Frontal cortex (tissue), 4 donors: ENCODE measurements at places on chromosomes 5 and 9. TPM values are rescaled to one million over a fixed set of nuclear protein-coding genes. Genes with fewer than 3 reads are reported as not detected.

DNA sequence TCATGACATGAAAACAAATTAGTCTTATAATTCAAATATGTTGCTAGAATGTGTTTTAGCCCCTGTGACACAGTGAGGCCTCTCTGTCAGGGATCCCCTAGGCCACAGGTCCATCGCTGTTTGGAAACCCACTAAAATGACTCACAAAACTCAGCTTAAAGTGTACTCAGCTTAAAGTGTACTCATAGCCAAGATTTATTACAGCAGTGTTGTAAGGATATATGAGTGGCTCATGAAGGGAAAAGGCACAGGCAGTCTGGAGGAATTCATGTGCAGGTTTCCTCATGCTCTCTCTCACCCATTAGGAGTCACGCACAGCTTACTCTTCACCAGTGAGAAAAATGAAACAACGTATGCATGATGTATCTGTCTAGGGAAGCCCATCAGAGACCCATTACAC, 24.4 kb upstream of the TGFBI start:
- no peak for DNase-seq

AIF1L gene
- total RNA-seq = 16.3 TPM

GRCh38 chr9:98520221-98520960, 188.3 kb downstream of the GABBR2 start:
- no peak for DNase-seq

SETD9 gene
- 2.0 TPM for total RNA-seq

ANXA6 gene
- total RNA-seq = 48.9 TPM

GRCh38 chr5:150068071-150068470, 18.3 kb downstream of the CSF1R start:
- no peak for DNase-seq

- DNase-seq = no peak
These were observed 113.9 kb downstream of the SUSD1 start for GRCh38 chr9:112061152-112061740.

IZUMO3 gene
- not detected for total RNA-seq

LECT2 gene
- total RNA-seq = not detected

GRCh38 chr9:89037891-89038290, 46.6 kb downstream of the S1PR3 start:
- DNase-seq = no peak

LAMC3 gene
- total RNA-seq = 2.4 TPM

ZNF883 gene
- 28.1 TPM for total RNA-seq

DNA sequence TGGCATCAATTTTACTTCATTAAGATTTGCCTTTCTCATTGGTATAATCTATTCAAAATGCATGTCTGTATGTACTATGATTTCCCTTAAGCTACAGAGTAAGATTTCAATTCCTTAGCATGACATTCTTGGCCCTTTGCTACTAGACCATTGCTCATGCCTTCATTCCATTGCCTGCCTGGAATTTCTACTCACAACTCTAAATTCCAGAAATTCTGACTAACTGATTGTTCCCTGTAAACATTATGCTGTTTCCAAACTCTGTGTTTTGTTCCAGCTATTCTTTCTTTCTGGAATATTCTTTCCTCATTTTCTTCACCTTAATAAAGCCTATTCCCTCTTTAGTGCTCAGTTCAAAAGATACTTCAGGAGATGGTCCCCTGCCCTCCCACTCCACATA, 568.8 kb upstream of the SEMA6A start:
- no peak for DNase-seq

GRCh38 chr5:14593326-14594021, 11.9 kb downstream of the OTULINL start:
- DNase-seq = no peak

DNA sequence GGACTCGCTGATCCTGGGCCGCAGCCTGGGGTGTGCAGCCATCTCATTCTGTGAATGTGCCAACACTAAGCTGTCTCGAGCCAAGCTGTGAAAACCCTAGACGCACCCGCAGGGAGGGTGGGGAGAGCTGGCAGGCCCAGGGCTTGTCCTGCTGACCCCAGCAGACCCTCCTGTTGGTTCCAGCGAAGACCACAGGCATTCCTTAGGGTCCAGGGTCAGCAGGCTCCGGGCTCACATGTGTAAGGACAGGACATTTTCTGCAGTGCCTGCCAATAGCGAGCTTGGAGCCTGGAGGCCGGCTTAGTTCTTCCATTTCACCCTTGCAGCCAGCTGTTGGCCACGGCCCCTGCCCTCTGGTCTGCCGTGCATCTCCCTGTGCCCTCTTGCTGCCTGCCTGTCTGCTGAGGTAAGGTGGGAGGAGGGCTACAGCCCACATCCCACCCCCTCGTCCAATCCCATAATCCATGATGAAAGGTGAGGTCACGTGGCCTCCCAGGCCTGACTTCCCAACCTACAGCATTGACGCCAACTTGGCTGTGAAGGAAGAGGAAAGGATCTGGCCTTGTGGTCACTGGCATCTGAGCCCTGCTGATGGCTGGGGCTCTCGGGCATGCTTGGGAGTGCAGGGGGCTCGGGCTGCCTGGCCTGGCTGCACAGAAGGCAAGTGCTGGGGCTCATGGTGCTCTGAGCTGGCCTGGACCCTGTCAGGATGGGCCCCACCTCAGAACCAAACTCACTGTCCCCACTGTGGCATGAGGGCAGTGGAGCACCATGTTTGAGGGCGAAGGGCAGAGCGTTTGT, 19.9 kb downstream of the PTGES2 start:
- DNase-seq = no peak

- DNase-seq = no peak
These were observed 137.1 kb upstream of the TMEM161B start for GRCh38 chr5:88405783-88406182.

DNA sequence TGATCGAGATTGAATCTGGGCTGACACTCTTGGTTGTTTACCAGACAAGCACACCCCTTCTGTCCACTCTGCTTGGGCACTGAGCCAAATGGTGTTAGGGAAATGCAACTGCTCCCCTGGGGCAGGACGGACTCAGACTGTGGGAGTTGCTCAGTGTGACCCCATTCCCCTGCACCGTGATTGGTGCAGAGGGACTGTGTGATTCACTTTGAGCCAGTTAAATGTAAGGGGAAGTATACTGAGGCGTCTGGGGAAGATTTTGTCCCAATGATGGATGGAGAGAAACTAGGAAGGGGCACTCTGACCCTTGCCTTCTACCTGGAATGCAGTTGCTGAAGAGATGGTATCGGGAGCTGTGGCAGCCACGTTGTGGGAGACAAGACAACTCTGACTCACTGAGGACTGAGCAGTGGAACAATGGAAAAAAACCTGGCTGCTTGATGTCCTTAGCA, 196.0 kb upstream of the ANKRD55 start:
- no peak for DNase-seq

DNA sequence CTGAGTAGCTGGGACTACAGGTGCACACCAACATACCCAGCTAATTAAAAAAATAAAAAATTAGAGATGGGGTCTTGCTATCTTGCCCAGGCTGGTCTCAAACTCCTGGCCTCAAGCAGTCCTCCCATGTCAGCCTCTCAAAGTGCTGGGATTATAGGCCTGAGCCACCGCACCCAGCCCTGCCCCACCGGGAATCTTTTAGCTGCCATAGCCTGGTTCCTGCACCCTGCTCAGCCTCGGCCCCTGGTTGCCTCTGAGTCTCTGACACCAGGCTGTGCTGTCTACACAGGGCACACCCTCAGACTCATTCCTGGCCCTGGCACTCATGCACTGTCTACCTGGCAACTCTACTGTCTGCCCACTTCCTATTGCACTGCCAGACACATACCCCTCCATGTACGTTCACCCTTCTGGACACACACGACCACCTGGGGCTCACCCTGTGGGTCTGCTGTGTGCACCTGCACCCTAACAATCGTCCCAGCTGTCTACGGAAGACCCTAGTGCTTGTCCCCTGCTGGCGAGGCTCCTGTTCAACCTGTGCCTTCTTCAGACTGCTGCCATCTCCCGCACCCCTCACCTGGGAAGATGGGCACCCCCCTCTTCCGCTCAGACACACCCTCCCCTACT, 1.4 kb downstream of the PROP1 start:
- no peak for DNase-seq

DNA sequence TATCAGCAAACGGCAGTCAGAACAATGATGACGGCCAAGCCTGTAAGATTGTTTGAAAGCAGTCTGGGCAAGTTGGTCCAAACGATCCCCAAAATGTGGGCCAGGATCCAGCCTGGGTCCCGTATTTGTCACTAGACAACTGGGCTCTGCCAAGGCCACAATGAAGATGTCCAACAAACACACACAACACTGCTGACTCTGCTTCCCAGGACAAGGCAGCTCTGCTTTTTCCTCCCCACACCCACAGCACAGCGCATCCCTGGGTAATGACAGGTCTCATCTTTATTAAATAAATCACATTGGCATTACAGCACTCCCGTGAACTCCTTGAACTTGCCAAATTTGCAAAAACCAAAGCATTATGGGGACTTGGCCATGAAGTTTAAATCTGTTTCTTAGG, 424.1 kb upstream of the ACTBL2 start:
- no peak for DNase-seq

GRCh38 chr5:74201334-74202081, 439.0 kb downstream of the ENC1 start:
- DNase-seq = no peak

LRRC19 gene
- total RNA-seq = not detected

SHOC1 gene
- total RNA-seq = not detected

- no peak for DNase-seq
These were observed 708.6 kb upstream of the WWC1 start for GRCh38 chr5:167582886-167583285.

SPINK13 gene
- total RNA-seq = not detected

DNA sequence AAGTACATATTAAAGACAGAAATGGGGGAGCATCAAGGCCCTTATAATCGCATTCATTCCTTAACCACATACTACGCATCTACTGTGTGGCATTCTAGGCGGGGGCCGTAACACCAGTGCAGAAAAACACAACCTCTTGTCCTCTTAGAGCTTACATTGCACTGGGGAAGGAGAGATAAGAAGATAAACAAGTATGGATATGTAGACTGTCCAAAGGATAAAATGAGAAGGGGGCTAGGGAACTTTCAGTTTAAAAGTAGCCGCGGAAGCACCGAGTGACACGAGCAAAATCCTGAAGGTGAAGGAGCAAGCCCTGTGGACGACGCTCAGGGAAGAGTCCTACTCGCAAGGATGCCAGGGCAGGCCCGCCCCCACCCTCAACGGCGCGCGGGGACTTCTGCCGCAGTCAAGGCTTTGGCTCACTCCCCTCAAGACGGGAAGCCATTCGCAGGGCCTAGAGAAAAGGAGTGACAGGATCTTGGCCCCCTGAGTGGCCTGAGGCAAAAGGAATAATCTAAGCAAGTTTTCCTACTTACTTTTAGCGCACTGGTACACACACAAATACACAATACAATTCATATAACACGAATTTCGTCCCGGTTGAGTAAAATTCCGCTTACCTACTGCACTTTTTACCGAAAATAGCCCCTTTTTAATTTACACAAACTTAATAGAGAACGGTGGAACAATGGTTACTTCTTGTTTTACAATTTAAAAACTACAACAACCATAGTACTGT, 1.3 kb upstream of the NIPBL start:
- no peak for DNase-seq

C1QTNF3 gene
- 12.6 TPM for total RNA-seq

PCDHGA3 gene
- total RNA-seq = 4.1 TPM
